ENCODE measurements at places on chromosomes 4 and X.

- DNase-seq = no peak
Measured at GRCh38 chr4:55736605-55737183, 82.9 kb upstream of the EXOC1L start.

DNA sequence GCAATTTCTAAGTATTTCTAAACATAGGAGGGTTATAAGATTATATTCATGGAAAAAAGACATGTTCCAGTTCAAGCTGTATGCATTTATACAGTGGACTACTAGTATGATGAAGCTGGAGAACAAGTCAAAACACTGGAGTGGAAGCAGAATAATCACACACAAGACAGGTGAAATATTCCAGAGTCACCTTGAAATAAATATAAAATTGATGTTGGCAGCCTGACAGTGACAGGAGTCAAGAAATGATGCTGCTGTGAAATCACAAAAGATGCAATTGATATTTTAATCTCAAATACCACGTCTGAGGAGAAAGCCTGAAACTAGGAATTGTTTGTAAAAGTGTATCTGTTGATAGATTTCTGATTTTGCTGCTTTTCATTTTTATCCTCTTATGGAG lies 667.3 kb downstream of the IL1RAPL1 start:
- DNase-seq = no peak

DNA sequence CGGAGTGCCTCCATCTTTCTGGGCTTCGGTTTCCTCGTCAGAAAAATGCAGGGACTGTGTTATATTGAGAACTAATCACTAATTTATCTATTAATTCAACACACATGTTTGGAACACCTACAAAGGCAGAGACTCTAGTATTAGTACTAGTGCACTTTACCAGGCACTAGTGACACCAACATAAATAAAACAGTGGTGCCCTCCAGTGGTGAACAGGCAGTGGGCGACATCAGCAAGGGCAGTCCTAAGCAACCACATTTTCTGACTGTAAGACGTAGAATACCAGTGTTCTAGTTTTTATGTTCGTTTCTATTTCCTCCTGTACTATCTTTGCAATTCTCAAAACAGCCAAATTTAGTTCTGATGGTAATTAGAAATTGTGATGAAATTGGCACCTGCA lies 69.1 kb upstream of the UCP1 start:
- no peak for DNase-seq

GRCh38 chr4:177803151-177803550 lies 360.9 kb upstream of the AGA start:
- DNase-seq = no peak

- no peak for DNase-seq
Measured at GRCh38 chr4:95505151-95505550, 43.6 kb downstream of the UNC5C start.

GRCh38 chr4:167715176-167715575 lies 377.2 kb upstream of the ANXA10 start:
- no peak for DNase-seq

DNA sequence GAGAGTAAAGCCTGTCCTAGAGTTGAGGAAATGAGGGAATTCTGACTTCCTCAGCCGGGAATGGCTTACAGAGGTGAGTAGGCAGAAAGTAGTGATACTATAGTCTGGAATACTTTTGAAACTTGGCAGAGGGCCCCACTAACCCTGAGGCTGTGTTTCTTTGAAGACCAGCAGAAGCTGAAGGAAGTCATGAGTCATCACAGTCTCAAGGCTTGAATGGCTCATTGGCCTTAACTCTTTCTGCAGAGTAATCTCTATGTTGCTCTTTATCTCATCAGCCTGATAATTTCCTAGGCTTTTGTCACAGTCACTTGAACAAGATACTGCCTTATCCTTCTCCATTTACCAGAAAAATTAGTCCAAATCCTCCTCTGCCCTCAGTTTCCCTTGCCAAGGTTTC lies 80.8 kb downstream of the ANKRD50 start:
- DNase-seq = no peak

DNA sequence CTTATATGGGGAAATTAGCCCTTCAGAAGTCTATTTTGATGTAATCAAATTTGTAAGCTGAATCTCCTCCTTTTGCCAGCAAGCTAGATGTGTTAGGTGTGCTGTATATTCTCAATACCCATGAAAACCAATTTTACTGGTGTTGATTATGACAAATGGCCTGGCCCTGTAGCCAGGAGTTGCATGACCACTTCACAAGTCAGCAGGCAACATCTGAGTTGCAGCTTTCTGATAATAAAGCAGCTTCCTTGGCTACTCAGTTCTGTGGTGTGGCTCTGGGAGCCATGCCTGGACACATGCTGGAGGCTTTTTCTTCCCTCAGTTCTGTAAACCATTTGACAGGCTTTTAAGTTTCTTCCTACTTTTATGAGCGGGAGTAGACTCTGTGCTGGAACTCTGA lies 154.1 kb upstream of the CXCL13 start:
- no peak for DNase-seq

Data from stimulated activated CD8-positive, alpha-beta memory T cell treated with anti-CD3 and anti-CD28 coated beads, Interleukin-4, amount 100 ng/mL, for 4 hours (primary cell).